ENCODE measurements at places on chromosomes 16 and 17.

GRCh38 chr16:85452364-85453193 is 160.5 kb upstream of the GSE1 start:
- DNase-seq: no peak

DNA sequence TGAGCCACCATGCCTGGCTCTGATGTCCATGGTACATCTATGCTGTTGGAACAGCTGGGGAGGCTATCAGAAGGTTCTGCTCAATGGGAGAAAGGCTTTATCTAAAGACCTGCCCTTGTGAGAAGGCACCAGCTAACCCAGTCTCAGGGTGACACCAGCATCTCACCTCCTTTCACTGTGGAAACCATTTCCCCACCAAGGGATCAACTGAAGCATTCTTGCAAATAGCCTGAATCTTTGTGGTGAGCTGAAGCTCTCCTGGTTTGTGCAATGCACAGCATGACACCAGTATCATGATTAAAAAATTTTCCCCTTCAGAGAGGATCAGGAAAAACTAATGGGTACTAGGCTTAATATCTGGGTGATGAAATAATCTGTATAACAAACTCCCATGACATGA is 5.1 kb downstream of the CCL18 start:
- no peak for DNase-seq

- no peak for DNase-seq
Observed at GRCh38 chr16:46930861-46931260, 42.6 kb downstream of the DNAJA2 start.

DNA sequence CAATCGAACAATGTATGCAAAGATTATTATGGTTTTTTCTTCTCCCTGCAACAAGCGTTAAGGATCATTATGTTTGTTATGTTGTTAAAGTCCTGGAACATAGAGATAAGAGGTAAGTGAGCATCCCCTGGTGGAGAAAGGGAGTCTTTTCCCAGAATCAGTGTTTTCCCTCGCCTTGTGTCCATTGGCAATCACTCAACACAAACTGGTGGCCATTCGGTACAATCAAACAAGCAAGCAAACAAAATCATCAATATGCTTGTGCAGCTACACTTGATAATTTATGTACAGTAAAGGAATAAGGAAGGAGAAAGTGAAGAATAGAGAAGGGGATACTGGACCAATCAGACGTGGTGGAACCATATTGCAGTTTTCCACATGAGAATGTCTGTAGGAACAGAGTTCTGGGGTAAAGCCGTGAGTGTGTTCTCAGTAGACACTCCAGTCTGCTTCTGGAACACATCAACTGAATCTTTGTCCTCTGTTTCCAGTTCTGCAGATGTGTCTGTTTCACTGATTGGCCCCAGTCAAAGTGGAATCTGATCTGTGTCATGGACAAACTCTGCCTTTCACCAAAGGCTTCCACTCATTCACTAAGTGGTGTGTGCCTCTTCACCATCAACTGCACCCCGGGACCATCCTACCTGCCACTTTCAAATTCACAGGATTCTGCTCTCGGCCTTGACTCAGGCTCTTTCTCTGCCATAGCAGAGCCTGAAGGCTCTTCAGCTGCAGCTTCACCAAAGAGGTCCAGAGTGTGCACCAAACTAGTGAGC is 169.5 kb downstream of the AHSP start:
- DNase-seq: peak; percentile 21

DNA sequence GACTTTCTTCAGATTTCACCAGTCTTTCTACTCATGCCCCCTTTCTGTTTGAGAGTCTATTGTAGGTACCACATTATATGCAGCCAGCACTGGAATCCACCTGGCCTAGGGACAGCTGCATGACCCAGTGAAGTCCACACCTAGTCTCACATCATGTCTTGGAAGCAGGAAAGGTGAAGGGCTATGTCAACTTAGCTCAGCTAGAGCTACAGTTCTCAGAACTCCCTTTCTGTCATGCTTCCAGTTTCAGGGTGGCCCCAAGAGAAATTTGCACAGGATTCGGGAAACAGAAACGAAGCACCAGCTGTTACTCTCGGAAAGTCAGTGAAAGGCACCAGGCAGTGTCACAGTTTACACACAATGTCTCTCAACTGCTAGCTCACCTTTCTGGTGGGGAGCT is 51.6 kb upstream of the NLRP1 start:
- DNase-seq: no peak

DNA sequence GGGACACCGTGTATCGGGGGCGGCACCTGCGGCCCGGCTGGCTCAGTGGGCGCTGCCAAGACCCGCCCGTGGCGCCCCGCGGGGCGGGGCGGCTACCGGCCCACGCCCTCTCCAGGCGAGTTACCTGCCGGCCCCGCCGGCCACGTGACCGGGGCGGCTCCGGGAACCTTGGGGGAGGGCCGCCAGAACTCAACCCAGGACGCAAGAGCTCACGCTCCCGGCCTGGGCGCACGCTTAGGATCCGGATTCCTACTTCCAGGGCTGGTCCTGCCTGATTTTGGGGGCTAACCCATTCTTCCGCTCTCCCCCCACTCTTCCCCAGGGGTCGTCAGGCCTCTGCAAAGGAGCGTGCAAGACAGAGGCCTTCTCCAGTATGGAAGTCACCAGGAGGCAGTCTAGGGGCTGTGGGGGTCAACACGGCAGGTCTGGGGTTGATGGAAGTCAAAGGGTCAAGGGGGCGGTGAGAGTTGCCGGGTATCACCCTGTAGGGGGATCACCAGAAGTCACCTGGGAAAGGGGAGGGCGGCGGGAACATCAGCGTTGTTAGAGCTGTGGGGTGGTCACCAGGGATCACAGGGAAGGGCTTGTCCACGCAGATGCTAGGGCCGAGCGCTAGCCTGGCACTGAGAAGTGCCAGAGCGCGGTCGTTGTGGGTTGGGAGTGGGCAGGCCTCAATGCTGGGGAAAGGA is 354 bp upstream of the ESRP2 start:
- peak; percentile 86 for DNase-seq

DNA sequence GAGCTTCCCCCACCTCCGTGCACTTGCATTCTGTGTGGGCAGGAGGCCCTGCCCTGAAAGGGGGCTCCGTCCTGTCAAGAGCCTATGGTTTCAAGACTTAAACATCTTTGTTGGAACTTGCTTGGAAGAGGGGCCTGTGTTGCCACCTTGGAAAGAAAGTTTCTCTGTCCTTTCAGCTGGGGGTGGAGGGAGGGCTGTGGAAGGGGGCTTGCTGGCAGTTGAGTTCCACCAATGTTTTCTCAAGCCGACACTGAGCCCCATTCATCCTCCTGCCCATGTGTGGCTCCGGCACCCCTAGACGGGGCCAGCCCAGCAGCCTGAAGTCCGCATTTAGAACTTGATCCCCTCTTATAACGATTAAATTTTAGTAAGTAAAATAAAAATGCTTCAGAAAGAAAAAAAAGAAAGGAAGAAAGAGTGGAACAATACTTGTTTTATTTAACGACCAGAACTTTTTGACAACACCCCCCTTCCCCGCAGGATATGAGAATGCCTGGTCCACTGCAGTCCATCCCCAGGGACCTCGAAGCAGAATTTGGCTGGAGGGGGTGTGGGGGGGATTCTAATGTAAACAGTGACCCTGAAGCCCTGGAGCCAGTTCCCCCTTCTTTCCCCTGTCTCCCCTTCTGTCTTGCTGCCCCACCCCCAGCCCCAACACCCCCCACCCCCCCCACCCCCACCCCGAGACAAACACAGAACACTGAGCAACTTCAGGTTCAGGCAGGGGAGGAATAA is 26.9 kb upstream of the CLEC18A start:
- no peak for DNase-seq

- DNase-seq: no peak
Observed at GRCh38 chr17:80291691-80292487, 31.2 kb downstream of the RNF213 start.

GRCh38 chr16:80433623-80434022 is 107.2 kb upstream of the DYNLRB2 start:
- DNase-seq: no peak

DNA sequence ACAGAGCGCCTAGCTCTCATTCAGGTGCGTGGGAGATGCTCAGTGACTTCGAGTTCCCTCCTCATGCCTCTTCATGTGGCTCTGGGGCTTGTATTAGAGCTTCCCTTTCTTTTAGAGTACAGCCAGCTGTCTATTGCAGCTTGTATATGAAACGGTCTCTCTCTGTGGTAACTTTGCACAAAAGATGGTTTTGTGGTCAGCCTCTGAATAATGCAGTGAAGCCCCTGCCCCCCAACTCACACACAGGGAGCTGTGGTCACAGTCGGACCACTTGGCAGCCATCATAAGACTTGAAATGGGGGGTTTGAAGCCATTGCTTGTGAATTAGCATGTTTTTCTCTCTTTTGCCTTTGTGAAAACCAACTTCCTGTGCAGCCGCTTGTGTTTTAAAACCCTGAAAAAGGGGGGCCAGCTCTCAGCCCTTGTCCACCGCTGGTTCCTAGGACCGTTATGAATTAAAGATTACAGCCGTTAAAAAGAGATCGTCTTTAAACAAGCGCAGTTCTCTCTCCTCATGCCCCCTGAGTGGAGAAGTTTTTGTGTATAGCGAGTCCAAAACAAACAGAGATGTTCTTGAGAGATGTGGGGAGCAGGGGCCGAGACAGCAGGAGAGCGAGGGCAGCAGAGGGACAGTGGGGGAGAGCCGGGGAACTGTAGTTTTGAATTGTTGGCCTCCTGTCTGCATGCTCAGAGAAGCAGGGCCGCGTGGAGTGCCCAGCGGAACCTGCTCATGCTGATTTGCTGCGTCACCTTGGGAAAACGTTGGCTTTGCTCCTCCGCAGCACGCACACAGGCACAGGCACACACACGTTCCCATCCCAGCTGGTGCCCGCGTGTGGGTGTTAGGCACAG is 199.0 kb downstream of the MSI2 start:
- no peak for DNase-seq

GRCh38 chr17:8835106-8835505 is 32.4 kb downstream of the PIK3R6 start:
- DNase-seq: peak; percentile 62

GRCh38 chr16:23072769-23073549 is 76.3 kb downstream of the USP31 start:
- no peak for DNase-seq

DNA sequence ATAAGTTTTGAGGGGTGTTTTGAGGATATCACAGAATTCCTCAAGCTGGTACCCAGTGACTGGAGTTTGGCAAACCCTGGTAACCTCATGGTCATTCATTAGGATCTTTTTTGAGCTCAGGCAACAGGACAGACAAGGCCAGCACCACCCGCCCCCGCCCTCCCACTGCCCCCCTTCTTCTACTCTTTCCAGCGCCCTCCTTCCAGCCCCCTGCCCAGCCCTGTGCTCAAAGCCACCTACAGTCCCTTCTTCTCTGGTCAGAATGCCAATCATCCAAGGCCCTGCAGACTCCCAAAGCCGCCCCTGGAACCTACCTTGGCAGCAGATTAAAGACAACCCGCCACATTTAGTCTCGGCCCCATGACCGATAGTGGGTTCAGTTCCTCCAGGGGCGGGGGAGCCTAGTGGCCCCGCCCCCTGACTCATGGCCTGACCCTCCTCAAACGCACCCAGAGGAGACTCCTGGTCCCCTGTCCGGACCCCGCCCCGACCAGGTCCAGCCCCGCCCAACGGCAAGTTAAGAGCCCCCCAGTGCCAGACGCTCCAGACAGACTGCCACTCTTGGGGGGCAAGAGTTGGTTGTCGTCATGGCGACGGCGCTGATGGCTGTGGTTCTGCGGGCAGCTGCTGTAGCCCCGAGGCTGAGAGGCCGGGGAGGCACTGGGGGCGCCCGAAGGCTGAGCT is at the start of gene NAGS:
Gene NAGS (plus strand): TSS at position 546 of the 684 bp plus-strand sequence. CDS start 42 bp downstream, at position 588.
- DNase-seq: peak; percentile 12

DNA sequence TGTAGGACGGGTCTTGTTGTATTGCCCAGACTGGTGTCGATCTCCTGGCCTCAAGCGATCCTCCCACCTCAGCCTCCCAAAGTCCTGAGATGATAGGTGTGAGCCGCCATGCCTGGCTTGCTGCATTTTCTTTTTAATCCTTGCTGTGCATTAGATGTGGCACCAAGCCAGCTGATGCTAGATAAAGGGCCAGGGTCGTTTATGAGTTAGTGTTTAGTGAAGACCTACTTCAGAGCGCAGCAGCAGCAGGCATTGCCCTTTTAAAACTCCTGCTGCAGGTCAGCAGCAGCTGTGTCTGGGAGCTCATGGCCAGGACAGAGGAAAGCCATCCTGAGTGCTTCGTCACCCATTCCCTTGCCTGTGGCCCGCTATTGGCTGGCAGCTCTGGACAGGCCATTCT is 237.3 kb downstream of the CCDC182 start:
- DNase-seq: no peak

- DNase-seq: no peak
Observed at GRCh38 chr17:19485800-19486340, 47.8 kb upstream of the SLC47A1 start.

DNA sequence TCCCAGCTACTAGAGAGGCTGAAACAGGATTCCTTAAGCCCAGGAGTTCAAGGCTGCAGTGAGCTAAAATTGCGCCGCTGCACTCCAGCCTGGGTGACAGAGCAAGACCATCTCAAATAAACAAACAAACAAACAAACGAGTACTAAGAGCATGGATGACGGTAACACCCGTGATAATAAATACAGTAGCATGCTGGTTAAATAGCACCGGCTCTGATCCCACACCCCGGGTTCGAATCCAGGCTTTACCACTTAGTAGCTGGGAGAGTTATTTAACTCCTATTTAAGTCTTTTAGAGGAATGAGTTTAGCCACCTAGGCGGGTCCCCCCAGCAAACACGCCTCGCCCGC is 301 bp upstream of the METTL22 start:
- DNase-seq: no peak

- DNase-seq: no peak
Observed at GRCh38 chr17:82559566-82560251, 40.2 kb downstream of the FOXK2 start.

DNA sequence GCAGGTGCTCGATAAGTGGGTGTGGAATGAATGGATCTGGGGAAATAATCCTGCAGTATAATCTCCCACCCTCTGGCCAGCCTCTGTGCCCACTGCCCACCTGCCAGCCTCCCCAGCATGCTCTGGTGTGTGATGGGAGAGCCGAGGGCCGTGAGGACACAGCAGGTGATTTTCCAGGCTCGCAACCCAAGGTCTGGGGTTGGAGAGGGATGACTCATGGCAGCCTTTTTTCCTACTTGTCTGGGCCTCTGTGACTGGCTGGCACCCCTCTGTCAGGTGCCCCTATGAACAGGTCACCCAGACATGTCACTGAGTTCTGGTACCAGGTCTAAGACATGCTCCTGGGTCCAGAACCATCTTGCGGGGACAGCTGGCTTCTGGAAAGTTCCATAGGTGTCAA is 385.7 kb upstream of the TNRC6C start:
- no peak for DNase-seq

DNA sequence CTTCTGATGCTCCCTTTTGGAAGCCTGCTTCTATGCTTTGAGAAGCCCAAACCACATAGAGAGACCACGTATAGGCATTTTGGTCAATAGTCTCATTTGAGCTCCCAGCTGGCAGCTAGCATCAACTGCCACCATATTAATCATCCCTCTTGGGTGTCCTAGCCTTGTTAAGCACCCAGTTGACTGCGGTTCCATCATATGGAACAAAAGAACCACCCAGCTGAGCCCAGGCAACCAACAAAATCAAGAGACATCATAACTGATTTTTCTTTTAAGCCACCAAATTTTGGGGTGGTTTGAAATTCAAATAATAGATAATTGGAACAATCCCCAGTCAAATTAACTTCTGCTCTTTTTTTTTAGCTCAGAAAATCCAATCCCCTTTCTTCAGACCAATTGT is 53.9 kb downstream of the HS3ST3B1 start:
- DNase-seq: no peak

GRCh38 chr16:21150375-21151001 is at the start of gene DNAH3:
Gene DNAH3, minus strand, starts transcription at chr16:21150846. Its CDS starts 527 bp downstream, at chr16:21150319.
- DNase-seq: no peak
